ENCODE measurements at places on chromosomes 13 and 19.
A peak's percentile ranks its signal among the peaks of the same experiment; 100 is the strongest.

DNA sequence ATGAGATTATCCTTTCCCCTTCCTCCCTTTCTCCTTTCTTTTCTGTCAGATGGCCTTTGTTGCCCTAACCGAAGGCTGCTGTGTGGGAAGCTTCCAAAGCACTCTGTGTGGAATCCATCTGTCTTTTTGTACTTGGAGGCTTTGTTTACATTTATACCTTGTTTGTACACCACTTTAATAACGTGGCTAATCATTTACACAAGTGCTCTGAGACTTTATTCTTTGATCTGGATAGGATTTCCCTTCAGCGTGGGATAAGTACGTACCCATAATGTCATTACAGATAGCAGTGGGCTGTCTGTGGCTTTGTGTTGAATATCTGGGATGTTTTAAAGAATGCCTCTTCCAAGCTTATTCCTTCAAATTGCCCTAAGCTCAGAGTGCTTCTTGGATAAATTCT, 684.7 kb upstream of the SLITRK5 start:
- DNase-seq = no peak

- DNase-seq = no peak
These were observed 184.8 kb downstream of the KDM4B start for GRCh38 chr19:5153601-5154128.

DNA sequence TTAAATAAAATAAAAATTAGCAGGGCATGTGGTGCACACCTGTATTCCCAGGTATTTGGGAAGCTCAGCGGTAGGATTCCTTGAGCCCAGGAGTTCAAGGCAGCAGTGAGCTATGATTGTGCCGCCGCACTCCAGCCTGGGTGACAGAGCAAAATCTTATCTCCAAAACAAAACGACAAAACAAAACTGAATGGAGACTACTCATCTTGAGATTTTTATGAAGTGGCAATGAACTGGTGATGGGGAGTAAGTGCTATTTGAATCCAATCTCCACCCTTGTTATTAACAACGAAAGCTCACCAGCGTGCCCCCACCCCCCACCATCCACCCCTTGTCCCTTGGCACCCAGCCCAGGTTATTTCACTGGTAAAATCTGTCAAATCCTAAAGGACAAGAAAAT, 45.2 kb upstream of the URI1 start:
- no peak for DNase-seq

GRCh38 chr19:17306285-17306714, 628 bp downstream of the MRPL34 start:
- DNase-seq = no peak

DNA sequence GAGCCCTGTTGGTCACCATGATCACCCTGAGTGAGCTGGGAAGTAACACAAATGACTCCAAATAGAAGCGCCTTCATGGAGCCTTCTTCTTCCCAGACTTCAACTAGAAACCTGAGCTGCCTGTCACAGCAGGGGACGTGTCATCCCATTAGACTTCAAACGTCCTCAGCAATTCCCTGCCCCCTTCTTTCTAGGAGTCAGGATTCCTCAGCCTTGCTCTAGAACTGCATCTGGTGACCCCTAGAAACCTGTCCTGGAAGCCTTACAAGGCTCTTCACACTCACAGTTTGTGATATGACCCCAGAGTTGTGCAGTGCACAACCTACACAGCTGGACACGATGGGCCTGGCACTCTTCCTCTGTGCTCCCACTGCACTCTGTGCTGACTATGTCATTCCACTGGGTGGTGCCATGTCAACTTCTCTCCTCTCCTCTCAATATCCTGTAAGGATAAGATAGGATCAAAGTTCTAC, 23.6 kb upstream of the TTYH1 start:
- no peak for DNase-seq

DNA sequence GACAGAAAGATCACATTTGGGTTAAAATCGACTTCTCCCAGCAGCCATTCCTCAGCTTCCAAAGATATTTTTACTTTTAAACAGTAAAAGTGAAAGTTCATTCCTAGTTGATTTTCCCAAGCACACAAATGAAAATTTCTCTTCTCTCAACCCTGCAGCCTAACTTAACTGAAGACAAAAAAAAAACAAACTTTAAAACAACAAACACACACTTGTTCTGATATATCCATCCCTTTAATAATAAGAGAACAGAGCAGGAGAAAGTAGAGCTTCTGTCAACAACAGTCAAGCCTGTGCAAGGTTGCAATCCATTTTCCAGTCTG, 72.9 kb downstream of the STK24 start:
- DNase-seq = no peak

- DNase-seq = no peak
These were observed 286.7 kb upstream of the SLITRK6 start for GRCh38 chr13:86085890-86086289.

- no peak for DNase-seq
These were observed 583.0 kb upstream of the ATXN8OS start for GRCh38 chr13:69524459-69525150.

DNA sequence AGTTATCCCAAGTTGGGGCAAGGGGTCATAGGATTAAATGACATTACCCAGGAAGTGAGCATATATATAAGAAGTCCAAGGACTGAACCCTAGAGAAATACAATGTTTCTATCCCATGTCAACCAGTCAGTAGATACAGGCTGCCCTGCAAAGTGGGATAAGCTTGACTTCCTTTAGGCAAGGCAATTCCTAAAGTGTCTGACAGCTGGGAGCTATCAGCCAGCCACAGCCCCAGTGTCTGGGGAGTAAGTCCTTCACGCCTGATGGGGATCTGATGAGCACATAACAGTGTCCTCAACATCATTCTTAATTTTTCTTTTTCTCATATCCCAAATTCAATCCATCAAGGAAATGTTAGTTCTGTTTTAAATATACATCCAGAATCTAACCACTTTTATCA, 54.1 kb downstream of the DNAJC15 start:
- DNase-seq = no peak

DNA sequence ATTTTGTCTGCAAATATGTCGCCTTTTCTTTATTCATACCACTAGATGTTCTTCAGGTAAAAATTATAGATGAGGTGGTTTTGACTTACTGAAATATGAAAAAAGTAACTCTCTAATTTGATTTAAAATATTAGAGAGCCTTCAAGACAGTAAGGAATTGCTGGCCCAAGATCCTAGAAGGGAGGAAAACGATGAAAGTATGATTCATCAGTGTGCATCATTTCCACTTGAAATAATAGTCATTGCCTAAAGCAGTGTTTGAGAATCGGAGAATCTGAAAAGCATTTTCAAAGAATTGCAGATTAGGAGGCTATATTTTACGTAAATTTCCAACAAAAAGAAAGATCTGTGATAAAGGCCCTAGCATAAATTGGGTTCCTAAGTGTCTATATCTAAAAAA, 1707.9 kb upstream of the PRR20A start:
- no peak for DNase-seq

DNA sequence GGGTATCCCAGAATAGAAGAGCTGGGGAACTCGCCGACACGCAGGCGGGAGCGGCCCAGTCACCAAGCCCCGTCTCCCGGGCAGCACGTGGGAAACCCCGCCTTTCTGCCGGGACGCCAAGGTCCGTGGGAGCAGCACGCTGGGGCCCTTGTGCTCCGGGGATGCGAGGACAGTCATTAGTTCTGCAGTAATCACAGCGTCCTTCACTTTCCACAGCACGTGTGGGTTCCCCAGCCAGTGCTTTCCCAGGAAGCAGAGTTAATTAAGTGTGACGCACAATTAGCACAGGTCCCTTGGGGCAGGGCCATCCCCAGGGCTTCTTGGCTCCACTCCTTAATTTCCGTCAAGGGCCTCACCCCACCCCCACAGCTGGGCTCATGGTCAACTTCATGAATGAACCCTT, 64.3 kb upstream of the C13orf46 start:
- DNase-seq = no peak

- no peak for DNase-seq
These were observed 21.2 kb upstream of the DOCK9 start for GRCh38 chr13:98998831-98999638.

DNA sequence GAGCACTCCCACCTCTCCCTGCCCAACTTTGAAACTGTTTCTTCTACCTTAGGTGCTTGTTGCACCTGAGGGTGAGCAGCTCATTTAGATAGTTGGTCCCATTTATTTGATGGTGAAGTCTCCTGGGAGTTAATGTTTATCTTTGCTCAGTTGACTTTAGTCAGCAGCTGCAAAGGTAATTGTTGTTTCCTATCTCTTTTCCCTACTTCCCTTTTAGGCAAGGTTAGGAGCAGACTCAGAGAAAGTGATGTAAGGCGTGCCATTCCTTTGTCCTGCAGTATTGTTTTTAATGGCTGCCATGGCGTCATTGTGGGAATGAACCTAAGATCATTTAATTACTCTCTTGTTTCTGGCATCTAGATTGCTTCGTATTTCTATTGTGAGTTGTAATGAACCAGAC, 11.6 kb downstream of the AKAP11 start:
- DNase-seq = no peak

DNA sequence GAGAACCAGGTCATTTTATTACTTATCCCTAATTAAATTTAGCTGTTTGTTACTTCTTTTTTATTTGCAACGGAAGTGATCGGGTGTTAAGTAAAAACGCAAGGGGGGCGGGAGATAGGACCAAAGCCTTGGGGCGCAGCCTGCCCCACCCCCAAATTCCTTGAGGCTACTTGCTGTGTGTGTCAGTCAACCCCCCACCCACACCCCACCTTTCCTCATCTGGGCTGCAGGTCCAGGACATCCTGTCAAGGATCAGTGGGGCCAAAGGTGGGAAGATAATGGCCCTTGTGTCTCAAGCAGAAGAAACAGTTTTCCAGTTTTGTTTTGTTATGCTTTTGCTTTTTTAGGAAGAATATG, 1.2 kb upstream of the FOXO1 start:
- no peak for DNase-seq

DNA sequence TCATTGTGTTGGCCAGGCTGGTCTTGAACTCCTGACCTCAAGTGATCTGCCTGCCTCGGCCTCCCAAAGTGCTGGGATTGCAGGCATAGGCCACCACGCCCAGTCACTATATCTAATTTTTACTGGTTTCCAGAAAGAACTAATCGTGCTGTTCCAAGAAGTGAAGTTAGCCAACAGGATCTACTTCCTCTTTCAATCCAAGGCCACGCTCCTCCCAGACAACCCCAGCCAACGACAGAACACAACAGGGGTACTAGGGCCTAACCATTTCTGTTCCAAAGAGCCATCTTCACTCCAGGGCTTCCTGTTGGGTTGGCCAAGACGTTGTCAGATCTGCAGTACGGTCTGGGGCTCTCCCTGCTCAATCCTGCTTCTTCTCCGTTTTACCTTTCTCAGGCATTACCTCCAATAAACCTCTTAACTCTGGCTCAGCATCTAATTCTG, 7.0 kb upstream of the LSM14A start:
- DNase-seq = no peak

DNA sequence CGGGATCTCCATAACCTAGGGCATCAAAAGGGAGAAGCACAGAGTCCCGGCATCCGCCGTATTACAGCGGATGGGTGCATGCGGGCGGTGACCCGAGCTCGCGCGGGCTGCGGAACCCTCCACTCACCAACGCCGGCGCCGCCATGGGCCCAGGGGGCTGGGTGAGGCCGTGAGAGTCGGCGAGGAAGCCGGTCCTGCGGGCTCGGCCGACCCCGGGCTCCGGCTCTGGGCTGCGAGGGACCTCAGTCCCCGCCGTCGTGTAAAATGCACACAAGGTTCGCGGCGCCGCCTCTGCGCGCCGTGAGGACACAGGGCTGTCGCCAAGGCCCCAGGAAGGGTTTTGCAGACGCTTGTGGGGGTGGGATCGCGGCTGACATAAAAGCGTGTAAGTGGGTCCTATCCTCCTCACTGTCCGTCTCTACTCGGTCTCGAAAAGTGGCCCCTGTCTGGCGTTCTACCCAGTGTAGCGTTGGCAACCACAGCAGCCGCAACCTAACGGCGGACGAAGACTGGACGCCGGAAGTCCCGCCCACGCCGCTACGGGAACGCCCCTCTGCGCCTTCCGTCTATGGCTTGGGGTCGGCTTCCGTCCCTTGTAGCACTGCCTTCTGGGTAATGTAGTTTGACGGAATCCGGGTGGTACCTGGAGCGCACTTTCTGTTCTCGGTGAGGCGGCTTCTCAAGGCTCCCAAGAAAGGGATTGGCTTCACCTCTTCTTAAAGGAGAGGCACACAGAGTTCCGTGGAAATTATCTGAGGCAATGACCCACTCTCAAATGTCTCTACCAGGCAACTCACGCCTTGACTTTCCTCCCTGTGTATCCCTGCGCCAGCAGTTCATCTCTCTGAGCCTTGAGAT, at the start of gene ZNF599:
Gene ZNF599 (minus strand): TSS at position 519 of the 858 bp plus-strand sequence. CDS start 374 bp downstream, at position 145.
- DNase-seq = peak; percentile 79

DNA sequence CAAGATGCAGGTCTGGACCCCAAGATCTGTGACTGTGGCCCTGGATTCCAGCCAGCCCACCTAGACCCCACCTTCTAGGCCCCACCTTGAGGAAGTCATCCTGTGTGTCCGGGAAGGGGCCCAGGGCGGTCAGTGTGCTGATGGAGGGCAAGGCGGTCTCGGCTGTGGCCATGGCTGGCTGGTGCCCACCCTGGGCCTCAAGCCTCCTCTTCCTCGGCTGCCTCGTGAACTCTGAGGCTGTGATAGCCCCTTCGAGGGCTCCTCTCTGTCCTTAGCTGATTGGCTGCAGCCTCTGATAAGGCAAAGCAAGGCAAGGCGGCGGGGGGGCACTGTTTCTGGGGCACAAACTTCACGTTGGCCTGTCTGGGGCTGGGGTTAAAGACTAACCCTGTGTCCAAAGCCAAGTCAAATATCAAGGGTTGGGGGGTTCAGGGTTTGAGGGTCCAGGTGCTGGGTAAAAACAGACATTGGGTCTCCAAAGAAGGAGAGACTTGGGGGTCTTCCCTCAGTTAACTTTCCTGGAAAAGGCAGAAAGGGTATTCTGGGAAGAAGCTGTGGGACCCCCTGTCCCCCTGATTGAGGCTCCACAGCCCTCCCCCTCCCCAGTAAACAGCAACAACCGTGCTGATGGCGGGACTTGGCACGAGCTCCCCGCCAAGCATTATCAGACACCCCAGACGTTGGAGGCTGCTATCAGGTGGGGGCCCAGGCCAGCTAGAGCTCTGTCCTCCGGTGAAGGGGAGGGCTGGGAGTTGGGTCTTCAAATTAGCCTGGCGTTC, at the start of gene KLF1:
Gene KLF1 (minus strand): TSS at position 233 of the 779 bp plus-strand sequence. CDS start 61 bp downstream, at position 172.
- DNase-seq = no peak

GRCh38 chr13:52711286-52711685, 28.3 kb downstream of the CNMD start:
- no peak for DNase-seq

All from stimulated activated effector memory CD8-positive, alpha-beta T cell treated with anti-CD3 and anti-CD28 coated beads, Interleukin-12 subunit alpha, Interleukin-12 subunit beta, amount 100 ng/mL, for 72 hours (primary cell).